ENCODE measurements at places on chromosomes 11 and 22. TPM values are rescaled to one million over a fixed set of nuclear protein-coding genes. Genes with fewer than 3 reads are reported as not detected.

The YAP1 gene
- 32.0 TPM for total RNA-seq

The BBOX1 gene
- total RNA-seq: not detected

The TBX10 gene
- total RNA-seq: not detected

The GDPD4 gene
- total RNA-seq: not detected

The KCNQ1OT1 gene
- 1.1 TPM for total RNA-seq

The MCHR1 gene
- not detected for total RNA-seq

The DKK3 gene
- total RNA-seq: 287 TPM

The CD6 gene
- not detected for total RNA-seq

The DDI1 gene
- not detected for total RNA-seq

The MGAT3 gene
- not detected for total RNA-seq

The LRP5 gene
- total RNA-seq: 45.8 TPM

The KCNQ1 gene
- 0.04 TPM for total RNA-seq

The MS4A14 gene
- not detected for total RNA-seq

Data from pulmonary artery endothelial cell (primary cell).